Activated CD8-positive, alpha-beta T cell treated with anti-CD3 and anti-CD28 coated beads, Interleukin-2, amount 10 ng/mL, durations not matched to agents 7 days and 5 days (primary cell): ENCODE measurements at places on chromosomes 16 and 17.

GRCh38 chr16:19356024-19356952 lies 61.4 kb upstream of the TMC5 start:
- DNase-seq = no peak
- H3K27me3 ChIP-seq = no peaks in the 10 kb centered on the region
- H3K27ac ChIP-seq = no peak overlapping the region
- no peak overlapping the region for H3K4me3 ChIP-seq
- no peaks in the 10 kb centered on the region for H3K4me1 ChIP-seq

- H3K36me3 ChIP-seq = peaks cover 42% of the 10 kb centered on the region
- peak overlapping the region; percentile 71 for H3K4me3 ChIP-seq
- peaks cover 33% of the 10 kb centered on the region for H3K4me1 ChIP-seq
- no peak overlapping the region for H3K27ac ChIP-seq
- peaks cover 3% of the 10 kb centered on the region for H3K27me3 ChIP-seq
These were observed 558 bp downstream of the B3GNT9 start for GRCh38 chr16:67150047-67150832.

DNA sequence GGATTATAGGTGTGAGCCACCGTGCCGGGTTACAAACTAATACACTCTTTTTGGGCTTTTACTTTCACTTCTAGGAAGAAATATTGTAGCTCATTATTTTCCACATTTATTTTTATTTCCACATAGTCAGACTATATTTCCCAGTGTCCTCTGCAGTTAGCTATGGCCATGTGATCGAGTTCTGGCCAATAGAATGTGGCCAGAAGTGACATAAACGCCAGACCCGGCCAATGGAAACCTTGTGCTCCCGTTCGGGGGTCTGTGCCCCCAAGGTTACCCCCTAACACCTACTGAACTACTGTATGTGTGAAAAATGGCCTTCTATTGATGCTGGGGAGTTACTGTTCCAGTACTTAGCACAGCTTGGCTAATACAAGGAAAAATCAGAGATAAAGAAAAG lies 13.2 kb upstream of the RPTOR start:
- DNase-seq = no peak
- peaks cover 11% of the 10 kb centered on the region for H3K27me3 ChIP-seq
- no peaks in the 10 kb centered on the region for H3K36me3 ChIP-seq

DNA sequence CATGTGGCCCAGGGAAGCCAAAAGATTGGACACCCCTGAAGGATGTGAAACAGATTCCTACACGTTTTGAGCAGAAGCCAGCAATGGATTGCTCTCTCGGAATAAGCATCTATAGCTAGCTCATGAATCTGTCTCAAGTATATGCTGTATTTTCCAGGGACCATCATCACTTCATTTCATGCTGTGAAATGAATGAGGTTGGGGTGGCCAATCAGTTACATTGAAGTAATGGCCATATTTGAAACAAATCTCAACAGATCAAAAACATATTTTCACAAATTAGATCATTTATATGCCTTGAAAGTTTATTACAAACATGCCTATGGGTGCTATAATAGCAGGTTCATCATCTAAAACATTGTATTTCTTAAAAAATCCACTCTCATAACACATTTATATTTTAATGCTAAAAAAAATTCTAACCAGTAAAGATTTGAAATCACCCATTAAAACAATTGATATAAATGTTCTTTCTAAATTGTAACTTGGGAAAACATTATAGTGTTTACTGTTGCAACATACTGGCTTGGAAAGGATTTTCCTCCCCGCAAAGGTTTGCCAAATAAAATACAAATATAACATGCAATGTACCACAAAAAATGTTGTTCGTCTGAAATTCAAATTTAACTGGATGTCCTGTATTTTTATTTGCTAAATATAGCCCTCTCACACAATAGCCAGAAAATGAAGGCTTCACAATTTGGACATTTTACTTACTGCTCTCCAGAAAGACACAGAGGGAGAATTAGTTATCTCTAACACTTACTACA lies 743.6 kb downstream of the KCNJ2 start:
- no peak overlapping the region for H3K4me3 ChIP-seq
- no peak overlapping the region for H3K27ac ChIP-seq
- DNase-seq = no peak
- H3K4me1 ChIP-seq = no peaks in the 10 kb centered on the region
